ENCODE measurements at places on chromosomes 16 and 17.
A peak's percentile ranks its signal among the peaks of the same experiment; 100 is the strongest.

DNA sequence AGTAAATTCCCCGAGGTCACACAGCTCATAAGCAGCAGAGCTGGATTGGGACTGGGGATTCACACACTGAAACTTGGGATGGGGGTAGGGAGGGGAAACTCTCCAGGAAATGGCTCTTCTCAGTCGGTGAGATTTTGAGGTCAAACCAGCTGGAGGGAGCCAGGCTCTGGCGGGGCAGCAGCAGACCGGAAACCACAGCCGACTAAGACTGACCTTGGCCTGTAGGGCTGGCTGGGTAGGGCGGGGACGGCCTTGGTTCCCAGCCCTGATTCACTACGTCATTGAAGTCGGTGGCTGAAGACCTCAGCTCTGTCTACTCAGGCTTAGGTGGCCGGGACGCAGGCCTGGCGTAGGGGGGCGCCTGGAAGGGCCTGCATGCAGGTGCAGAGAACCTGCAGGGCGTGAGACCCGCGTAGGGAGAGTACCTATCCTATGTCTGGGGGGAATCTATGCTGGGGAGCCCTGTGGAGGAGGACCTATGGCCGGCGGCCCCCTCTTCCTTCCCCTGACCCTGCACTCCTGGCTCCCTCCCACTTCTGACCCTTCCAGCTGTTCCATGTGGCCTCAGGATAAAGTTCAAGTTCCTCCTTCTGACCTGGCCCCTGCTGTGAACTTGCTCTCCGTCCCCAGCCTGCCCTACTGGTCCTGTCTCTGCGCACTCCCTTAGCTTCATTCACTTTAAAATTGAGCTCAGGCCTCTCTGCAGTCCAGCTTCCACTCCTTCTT lies 11.9 kb upstream of the SLC4A1 start:
- DNase-seq = peak; percentile 4

GRCh38 chr16:79283578-79283977 lies 317.0 kb downstream of the MAF start:
- no peak for DNase-seq

- DNase-seq = no peak
Measured at GRCh38 chr16:85550953-85551924, 61.9 kb upstream of the GSE1 start.

DNA sequence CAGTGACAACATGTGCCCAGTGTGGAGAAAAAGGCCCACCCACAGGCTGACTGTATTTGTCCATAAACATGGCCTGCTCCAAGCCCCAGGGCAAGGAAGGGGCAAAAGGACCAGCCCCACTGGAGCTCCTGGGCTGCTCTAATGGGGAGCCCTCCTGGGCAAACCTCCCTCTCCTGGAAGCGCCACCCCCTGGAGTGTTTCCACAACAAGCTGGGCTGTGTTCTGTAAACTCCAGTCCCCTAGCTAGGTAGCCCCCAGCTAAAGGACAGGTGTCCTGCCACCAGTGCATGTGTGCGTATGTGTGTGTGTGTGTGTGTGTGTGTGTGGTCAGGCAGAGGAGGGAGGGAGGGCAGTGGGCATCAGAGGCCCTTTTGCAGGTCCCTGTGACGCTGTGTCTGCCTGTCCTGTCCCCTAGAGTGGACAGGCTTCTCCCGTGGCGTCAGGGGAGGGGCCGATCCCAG lies 11.3 kb upstream of the STAC2 start:
- no peak for DNase-seq

GRCh38 chr16:13529193-13529982 lies 390.6 kb upstream of the ERCC4 start:
- no peak for DNase-seq

GRCh38 chr17:78903101-78903779 lies at the start of gene CEP295NL:
Gene CEP295NL, minus strand, starts transcription at chr17:78903201. Its CDS starts 1,373 bp downstream, at chr17:78901828.
- no peak for DNase-seq

DNA sequence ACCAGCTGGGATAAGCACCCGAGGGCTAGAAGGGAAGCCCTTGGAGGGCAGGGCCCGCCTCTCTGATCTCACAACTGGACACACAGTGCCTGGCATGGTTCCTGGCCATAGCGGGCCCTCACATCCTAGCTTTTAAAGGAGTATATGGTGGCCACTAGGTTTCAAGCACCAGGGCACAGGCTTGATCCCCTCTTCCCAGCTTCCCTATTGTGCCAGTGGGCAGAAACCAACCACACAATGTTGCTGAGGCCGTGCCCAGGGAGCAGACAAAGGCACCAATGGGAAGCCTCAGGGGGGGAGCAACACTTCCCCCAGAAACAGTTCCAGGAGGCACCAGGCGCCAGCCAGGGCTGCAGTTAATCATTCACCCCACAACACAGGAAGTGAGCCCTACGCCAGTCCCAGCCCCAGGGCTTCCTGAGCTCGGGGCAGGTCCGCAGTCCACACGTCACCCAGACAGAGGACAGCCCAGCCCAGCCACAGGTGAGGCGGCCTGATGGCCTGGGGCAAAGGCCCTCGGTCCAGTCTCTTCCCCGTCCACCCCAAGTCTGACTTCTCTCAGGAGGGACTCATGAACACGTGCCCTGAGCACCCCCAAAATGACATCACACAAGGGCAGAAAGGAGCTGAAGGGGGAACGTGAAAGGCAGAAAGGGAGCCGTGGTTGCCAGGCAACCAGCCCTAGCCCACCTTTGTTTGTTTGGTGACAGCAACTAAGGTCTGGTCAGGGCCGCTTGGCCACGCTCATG lies 12.8 kb downstream of the SMIM5 start:
- peak; percentile 7 for DNase-seq

- no peak for DNase-seq
Measured at GRCh38 chr17:49779739-49780231, 8.7 kb upstream of the KAT7 start.

- DNase-seq = no peak
Measured at GRCh38 chr17:65072660-65073071, 16.1 kb upstream of the GNA13 start.

DNA sequence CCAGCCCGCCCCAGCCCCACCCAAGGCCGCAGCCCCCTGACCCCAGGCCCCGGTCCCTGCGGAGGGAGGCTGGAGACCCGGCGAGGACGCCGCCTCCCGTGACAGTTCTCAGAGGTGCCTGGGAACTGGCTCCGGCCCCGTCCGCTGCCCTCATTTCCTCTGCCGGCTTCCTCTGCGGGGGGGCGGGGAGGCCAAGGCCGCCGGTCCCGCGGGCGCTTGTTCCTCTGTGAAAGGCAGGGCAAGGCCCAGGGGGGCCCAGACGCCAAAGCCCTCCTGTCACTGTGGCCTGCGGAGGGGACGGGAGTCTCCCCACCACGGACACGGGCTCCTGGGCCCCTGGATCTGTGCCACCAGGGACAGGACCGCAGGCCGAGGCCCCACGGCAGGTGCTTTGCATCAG lies 5.0 kb upstream of the PVALEF start:
- no peak for DNase-seq
